ENCODE measurements at places on chromosomes 1 and 21. TPM values are rescaled to one million over a fixed set of nuclear protein-coding genes. Genes with fewer than 3 reads are reported as not detected.
A peak's percentile ranks its signal among the peaks of the same experiment; 100 is the strongest.

GRCh38 chr1:207009182-207009850 is 23.2 kb downstream of the C1orf116 start:
- DNase-seq, result no peak

Gene OR2AK2
- total RNA-seq, result not detected

Gene GUCA2B
- 0.53 TPM for total RNA-seq

GRCh38 chr1:84301785-84302385 is 377 bp downstream of the SAMD13 start:
- no peak for DNase-seq

GRCh38 chr1:225318706-225319575 is 108.9 kb downstream of the LBR start:
- DNase-seq, result peak; percentile 55

DNA sequence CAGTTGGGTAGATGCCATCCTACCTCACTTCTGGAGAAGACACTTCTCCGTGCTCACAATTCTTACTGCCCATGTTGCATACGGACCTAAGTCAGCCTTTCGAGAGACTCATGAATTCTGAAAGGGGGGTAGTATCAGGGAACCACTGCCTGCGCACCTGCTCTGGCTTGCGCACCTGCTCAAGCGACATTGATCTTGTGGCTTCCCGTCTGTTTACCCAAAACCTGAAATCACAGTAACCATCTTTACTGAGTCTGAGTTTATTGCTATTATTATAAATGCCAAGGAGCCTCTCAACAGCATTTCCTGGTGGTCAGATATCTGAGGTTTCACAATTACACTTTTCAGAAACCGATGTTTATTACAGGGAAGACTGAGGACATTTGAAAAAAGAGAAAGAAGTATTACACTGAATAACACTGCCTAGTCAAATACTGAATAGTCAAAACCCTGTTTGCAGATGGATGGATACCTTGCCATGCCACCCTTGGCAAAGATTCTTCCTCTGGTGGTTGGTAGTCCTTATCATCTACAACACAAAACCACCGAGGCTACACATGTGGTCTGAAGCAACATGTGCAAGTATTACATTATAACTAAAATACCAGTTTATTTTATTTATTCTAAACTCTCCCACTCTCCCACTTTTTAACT is 208.7 kb downstream of the SIPA1L2 start:
- no peak for DNase-seq

Gene RXRG
- total RNA-seq, result 0.55 TPM

Gene ATP1A4
- total RNA-seq, result not detected

Data from left lobe of liver (tissue), 2 donors.